H1 (cell line): ENCODE measurements at places on chromosomes 7 and 10.
A peak's percentile ranks its signal among the peaks of the same experiment; 100 is the strongest.

- H3K27ac ChIP-seq: no peak overlapping the region
- DNase-seq: no peak
- no peaks in the 10 kb centered on the region for H3K27me3 ChIP-seq
- H3K4me3 ChIP-seq: no peak overlapping the region
Observed at GRCh38 chr10:77456414-77456813, 181.2 kb downstream of the KCNMA1 start.

GRCh38 chr7:39985398-39985918, 35.4 kb downstream of the CDK13 start:
- H3K36me3 ChIP-seq: peaks cover 6% of the 10 kb centered on the region; the same call in 1 of the 2 replicates
- peaks cover 2% of the 10 kb centered on the region for H3K4me1 ChIP-seq
- H3K27ac ChIP-seq: no peak overlapping the region
- no peak for DNase-seq
- H3K4me3 ChIP-seq: no peak overlapping the region

GRCh38 chr7:32871624-32872371, 19.8 kb downstream of the KBTBD2 start:
- peaks cover 37% of the 10 kb centered on the region for H3K36me3 ChIP-seq
- H3K27me3 ChIP-seq: no peaks in the 10 kb centered on the region
- H3K27ac ChIP-seq: no peak overlapping the region
- DNase-seq: no peak
- no peak overlapping the region for H3K4me3 ChIP-seq
- H3K4me1 ChIP-seq: no peaks in the 10 kb centered on the region

DNA sequence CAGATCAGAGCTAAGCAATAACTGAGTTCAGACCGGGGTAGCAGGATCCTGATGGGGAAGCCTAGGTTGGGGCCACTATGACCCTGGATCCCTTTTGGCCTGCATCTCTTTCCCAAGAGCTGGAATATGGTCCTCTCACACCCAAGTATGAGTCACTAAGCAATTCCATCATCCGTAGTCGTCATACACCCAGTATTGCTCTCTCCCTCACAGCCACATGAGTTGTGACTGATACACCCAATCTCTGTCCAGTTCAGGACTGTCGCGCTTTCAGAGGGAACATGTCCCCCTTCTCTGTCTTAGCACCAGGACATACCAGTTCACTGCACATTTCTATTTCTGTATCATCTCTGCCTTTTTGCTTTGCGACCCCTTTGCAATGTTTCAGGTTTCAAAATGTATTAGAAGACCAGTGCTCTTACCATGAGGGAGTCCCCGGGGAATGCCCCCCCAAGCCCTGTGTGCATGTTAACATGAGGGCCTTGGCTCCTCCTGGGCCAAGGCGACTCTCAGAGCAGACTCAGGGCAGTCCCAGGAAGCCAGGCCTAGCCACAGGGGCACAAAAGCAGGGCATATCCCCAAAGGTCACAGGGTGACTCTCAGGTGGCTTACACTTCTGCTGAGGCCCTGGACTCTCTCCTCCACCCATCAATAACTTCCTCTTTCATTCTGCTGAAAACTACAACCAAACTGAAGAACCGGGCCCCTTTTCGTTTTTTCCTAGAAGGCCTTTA, 75.3 kb upstream of the SAMD8 start:
- no peaks in the 10 kb centered on the region for H3K36me3 ChIP-seq
- no peak overlapping the region for H3K4me3 ChIP-seq
- no peak for DNase-seq
- H3K27me3 ChIP-seq: no peaks in the 10 kb centered on the region
- no peaks in the 10 kb centered on the region for H3K4me1 ChIP-seq
- H3K27ac ChIP-seq: no peak overlapping the region

DNA sequence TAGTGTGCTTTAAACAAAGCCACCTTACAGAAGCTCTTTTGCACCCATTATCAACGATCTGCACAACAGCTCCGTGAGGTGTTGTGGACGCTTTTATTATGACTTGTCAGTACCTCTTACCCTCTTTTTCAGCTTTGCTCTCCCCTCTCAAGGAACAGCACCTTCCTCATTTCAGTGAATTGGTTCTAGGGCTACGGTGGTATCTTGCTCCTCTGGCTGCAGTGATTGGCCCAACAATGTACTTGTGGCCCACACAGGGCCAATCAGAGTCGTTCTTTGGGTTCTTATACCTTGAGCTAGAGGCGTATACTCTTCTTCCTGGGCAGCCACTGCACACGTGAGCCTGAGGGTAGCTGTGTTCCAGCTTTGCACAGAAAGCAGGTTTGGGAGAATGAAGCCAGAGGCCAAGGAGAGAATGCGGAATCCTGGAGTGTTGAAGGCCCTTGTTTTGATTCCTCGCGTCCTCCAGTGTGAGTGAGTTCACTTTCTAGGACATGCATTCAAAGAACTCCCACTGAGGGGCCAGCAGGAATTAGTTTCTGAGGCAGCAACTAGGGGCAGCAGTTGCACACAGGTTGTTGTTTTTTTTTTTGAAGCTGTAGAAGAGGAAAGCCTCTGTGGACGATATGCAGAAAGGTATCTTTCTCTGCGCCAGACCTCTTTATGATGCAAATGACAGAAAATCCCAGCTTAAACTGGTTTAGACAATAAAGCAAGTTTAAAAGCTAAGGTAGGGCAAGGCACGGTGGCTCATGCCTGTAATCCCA, 49.8 kb upstream of the PDZD8 start:
- H3K27ac ChIP-seq: peak overlapping the region; percentile 59
- DNase-seq: no peak
- peaks cover 7% of the 10 kb centered on the region for H3K4me1 ChIP-seq
- H3K4me3 ChIP-seq: no peak overlapping the region
- H3K27me3 ChIP-seq: no peaks in the 10 kb centered on the region

GRCh38 chr10:83427101-83427500, 712.2 kb upstream of the GHITM start:
- no peaks in the 10 kb centered on the region for H3K27me3 ChIP-seq
- no peak overlapping the region for H3K27ac ChIP-seq
- H3K4me1 ChIP-seq: no peaks in the 10 kb centered on the region
- DNase-seq: no peak
- H3K36me3 ChIP-seq: no peaks in the 10 kb centered on the region
- no peak overlapping the region for H3K4me3 ChIP-seq

DNA sequence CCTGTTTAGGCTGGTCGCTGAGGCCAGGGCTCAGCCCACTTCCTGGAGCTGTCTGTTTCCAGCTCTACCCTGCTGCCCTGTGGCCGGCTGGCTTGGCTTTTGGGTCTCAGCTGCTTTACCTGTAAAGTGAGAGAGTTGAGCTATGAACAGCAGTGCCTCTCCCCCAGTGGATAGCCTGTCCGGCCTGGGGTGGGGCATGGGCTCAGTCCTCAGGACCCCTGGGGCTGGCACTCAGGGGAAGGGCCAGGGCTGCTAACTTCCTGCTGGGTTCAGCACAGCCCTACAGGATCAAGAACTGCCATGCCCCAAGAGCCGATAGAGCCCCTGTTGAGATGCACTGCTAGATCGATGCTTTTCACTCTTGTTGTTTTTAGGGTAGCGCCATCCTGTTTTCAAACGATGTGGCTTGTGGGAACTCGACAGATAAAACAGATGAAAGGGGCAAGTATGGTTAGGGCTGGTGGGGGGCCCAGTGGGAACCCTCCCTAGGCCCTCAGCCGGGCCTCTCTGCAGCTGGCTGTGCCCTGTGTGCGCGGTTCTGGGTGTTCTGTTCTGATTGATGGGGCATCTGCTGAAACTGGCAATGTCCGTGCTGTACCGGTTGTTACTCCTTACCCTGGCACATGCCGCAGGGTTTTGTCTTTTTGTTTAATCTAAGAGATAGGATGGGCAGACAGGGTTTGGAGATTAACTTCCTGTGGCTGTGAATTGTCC, 10.0 kb upstream of the SFRP5 start:
- peaks cover 5% of the 10 kb centered on the region for H3K4me1 ChIP-seq
- H3K36me3 ChIP-seq: no peaks in the 10 kb centered on the region
- H3K27me3 ChIP-seq: no peaks in the 10 kb centered on the region
- H3K4me3 ChIP-seq: no peak overlapping the region
- H3K27ac ChIP-seq: no peak overlapping the region

DNA sequence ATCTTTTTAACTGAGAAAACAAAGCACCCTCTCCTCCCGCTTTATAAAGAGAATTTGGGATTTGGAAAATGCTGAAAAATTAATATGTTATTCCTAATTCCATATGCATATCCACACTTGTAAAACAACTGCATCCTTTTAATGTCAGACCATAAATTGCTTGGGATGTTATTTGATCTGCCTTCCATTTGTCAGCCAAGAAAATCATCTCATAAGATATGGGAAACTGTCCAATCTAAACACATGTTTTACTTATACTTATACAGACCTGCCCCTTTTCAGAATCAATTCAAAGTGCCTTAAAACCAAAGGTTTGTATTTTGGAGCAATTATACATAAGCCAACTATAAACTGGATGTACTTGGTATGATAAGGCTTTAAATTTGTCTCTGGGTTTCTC, 595.5 kb upstream of the PFKP start:
- no peaks in the 10 kb centered on the region; the same call in 1 of the 2 replicates for H3K36me3 ChIP-seq
- no peak overlapping the region for H3K4me3 ChIP-seq
- H3K27me3 ChIP-seq: no peaks in the 10 kb centered on the region
- no peak for DNase-seq
- H3K27ac ChIP-seq: no peak overlapping the region

DNA sequence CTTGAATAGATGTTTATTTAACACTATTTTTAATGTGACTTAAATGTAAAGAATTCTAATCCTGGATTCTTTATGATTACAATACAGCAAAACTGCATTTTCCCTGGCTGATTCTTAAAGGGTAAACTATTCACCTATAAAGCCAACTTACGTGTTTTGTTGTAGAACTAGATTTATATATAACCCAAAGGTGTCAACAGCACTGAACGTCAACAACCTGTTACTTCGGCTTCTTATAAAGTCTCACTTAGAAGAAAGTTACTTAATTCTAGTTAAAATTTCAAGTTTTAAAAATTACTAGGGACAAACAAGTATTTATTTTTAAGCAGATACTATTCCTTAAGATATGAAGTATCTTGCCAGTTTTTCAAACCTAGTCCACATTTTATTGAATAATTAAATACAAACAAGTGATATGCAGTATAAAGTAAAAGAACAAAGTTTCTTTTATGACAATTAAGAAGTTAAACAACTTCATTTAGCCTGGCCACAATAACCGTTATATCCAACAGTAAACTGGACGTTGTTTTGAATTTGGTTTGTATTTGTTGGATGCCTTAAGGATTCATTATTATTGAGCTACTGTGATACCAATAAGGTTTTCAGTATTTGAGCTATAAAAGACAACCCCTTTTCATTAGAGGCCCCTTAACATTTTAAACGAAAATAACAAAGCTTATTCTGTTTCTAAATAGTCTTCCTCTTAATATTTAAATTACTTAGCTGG, 83.1 kb downstream of the SNX10 start:
- no peaks in the 10 kb centered on the region for H3K27me3 ChIP-seq
- H3K4me1 ChIP-seq: no peaks in the 10 kb centered on the region
- DNase-seq: no peak
- H3K27ac ChIP-seq: no peak overlapping the region

GRCh38 chr10:23354630-23355279, 10.2 kb upstream of the C10orf67 start:
- no peaks in the 10 kb centered on the region for H3K27me3 ChIP-seq
- no peaks in the 10 kb centered on the region for H3K4me1 ChIP-seq
- no peaks in the 10 kb centered on the region for H3K36me3 ChIP-seq
- no peak overlapping the region for H3K27ac ChIP-seq
- no peak overlapping the region for H3K4me3 ChIP-seq

- no peaks in the 10 kb centered on the region for H3K36me3 ChIP-seq
- no peak for DNase-seq
- no peak overlapping the region for H3K27ac ChIP-seq
- H3K4me1 ChIP-seq: peaks cover 4% of the 10 kb centered on the region
Observed at GRCh38 chr7:978049-978346, 2.6 kb upstream of the COX19 start.

DNA sequence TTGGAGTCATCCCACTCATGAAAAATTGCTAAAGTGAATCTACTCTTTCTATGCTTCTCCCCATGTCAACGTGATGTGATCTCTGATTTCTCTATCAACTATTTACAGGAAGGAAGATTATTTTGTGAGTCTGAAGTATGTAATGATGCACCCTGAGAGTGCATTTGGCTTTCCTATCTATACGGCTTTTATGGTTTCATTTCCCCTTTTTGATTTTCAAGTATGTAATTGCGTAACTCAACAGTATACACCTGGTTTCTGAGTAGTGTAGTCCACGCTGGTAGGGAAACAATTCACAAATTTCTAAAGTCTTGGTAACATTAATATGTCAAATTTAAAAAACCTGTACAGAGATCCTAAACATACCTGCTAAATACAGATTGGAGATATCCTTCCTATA, 194.7 kb upstream of the SEMA3A start:
- no peak overlapping the region for H3K27ac ChIP-seq
- H3K4me1 ChIP-seq: no peaks in the 10 kb centered on the region
- no peak for DNase-seq
- no peaks in the 10 kb centered on the region for H3K27me3 ChIP-seq

DNA sequence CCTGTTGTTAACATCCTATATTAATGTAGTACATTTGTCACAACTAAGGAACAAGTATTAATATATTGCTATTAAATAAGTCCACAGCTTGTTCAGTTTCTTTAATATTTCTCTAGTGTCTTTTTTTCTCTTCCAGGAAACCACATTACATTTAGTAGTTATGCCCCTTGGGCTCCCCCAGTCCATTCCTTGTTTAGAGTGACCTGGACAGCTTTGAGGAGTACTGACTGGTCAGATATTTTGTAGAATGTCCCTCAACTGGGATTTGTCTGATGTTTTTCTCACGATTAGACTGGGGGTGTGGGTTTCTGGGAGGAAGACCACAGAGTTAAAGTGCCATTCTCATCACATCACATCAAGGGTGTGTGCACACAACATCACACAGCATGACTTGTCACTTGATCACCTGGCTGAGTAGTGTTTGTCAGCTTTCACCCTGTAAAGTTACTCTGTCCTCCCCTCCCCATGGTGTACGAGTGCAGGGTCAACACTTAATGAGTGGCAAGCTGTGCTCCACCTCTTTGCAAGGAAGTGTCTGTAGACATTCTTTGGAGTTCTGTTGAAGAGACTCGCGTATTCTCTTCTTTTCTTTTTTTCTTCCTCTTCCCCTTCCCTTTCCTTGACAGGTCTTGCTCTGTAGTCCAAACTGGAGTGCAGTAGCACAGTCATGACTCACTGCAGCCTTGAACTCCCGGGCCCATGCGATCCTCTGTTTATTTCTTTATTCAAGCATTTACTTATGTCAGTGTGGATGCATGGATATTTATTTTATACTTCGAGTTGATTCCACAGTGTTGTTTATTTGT, 10.2 kb downstream of the LMTK2 start:
- H3K36me3 ChIP-seq: no peaks in the 10 kb centered on the region
- DNase-seq: no peak
- peaks cover 3% of the 10 kb centered on the region for H3K4me1 ChIP-seq
- H3K27me3 ChIP-seq: no peaks in the 10 kb centered on the region
- H3K4me3 ChIP-seq: no peak overlapping the region

GRCh38 chr10:12549297-12549696, 199.9 kb downstream of the CAMK1D start:
- H3K4me3 ChIP-seq: no peak overlapping the region
- no peak overlapping the region for H3K27ac ChIP-seq
- H3K27me3 ChIP-seq: no peaks in the 10 kb centered on the region
- H3K4me1 ChIP-seq: no peaks in the 10 kb centered on the region
- DNase-seq: no peak

GRCh38 chr10:131749767-131750142, 151.1 kb upstream of the PPP2R2D start:
- no peaks in the 10 kb centered on the region for H3K36me3 ChIP-seq
- DNase-seq: no peak
- no peak overlapping the region for H3K27ac ChIP-seq
- no peak overlapping the region for H3K4me3 ChIP-seq
- no peaks in the 10 kb centered on the region for H3K27me3 ChIP-seq
- peaks cover 26% of the 10 kb centered on the region for H3K4me1 ChIP-seq
